ENCODE measurements at places on chromosomes 2 and 18.

GRCh38 chr2:73043929-73044832 is 27.3 kb downstream of the SFXN5 start:
- DNase-seq, result no peak

DNA sequence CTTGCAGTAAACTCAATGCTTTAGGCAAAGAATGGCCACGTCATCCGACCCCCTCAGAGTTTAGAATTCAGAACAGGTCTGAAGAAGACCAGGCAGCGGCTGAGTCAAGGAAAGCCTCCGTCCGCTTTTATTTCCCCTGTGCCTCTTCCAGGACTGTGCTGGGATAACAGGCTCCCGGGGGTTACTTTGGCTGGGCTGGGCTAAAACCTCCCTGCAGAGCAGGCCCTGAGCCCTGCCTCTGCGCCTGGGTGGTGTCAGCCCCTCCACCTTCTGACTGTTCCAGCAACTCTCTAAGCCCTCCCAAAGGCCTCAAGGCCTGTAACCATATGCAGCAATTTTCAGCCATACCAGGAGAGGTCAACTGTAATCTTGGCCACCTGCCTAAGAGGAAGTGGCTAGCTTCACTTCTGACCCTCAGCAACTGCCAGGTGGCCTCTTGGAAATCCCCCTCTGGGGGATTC is 166.5 kb downstream of the RPIA start:
- DNase-seq, result no peak

- no peak for DNase-seq
Observed at GRCh38 chr2:191012845-191013681, 908 bp downstream of the STAT1 start.

GRCh38 chr2:119290859-119291587 is 67.4 kb downstream of the STEAP3 start:
- peak; percentile 93 for DNase-seq

GRCh38 chr2:195646424-195646823 is 10.6 kb upstream of the SLC39A10 start:
- no peak for DNase-seq
